ENCODE measurements at places on chromosomes 12 and 14. TPM values are rescaled to one million over a fixed set of nuclear protein-coding genes. Genes with fewer than 3 reads are reported as not detected.
A peak's percentile ranks its signal among the peaks of the same experiment; 100 is the strongest.

KRT2 gene
- not detected for total RNA-seq

KRT80 gene
- 12.0 TPM for total RNA-seq

DNA sequence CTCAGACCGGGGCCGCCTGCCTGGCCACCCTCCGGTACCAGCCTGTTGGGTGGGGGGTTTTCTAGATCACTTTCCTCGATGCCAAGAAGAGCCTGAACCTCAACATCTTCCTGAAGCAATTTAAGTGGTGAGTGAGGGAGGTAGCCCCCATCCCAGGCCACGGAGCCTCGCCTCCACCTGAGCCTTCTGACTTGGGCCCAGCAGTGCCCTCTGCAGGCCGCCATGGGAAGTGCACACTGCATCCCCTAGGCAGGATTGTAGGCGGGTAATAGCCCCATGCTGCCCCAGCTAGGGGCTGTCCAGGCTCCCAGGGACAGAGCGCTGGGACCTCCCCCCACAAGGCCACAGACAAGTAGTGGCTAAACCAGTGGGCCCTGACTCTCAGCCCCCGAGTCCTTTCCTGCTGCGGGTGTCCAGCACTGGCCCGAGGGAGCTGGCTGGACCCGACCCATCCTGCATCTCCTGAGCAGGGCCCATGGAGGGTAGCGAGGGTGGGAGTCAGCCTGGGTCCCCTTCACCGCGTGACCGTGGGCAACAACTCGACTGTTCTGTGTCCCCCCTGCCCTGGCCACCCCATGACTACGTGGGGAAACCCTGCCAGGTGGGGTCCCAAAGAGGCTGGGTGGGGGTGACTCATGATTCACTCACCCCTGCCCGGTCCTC is 15.3 kb upstream of the ADSS1 start:
- DNase-seq: peak; percentile 49

LALBA gene
- total RNA-seq: not detected

C1S gene
- 32.6 TPM for total RNA-seq

GRCh38 chr14:37138898-37139297 is 33.5 kb downstream of the SLC25A21 start:
- no peak for DNase-seq

All from MG63 (cell line).